ENCODE measurements at places on chromosomes 12 and 14. TPM values are rescaled to one million over a fixed set of nuclear protein-coding genes. Genes with fewer than 3 reads are reported as not detected.

DNA sequence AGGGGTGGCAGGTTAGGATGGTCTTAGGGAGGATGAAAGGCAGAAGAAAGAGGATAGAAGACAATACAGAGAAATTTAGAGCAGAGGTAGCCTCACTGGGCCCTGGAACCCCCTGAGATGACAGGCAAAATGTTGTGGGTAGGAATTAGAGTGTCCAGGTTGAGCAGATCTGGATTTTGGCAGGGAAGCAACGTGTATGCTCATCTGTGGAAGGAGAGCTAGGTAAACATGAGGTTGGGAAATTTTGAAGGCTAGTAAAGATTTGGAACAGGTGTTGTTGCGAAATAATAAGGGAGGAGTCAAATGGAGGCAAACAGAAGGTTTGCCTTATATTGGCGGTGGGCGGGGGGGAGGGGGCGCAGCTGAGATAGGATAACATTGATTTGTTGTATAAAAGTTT, 5.3 kb downstream of the HSD17B6 start:
- DNase-seq = no peak

GRCh38 chr12:10941916-10942607, 3.0 kb upstream of the TAS2R14 start:
- no peak for DNase-seq

DNA sequence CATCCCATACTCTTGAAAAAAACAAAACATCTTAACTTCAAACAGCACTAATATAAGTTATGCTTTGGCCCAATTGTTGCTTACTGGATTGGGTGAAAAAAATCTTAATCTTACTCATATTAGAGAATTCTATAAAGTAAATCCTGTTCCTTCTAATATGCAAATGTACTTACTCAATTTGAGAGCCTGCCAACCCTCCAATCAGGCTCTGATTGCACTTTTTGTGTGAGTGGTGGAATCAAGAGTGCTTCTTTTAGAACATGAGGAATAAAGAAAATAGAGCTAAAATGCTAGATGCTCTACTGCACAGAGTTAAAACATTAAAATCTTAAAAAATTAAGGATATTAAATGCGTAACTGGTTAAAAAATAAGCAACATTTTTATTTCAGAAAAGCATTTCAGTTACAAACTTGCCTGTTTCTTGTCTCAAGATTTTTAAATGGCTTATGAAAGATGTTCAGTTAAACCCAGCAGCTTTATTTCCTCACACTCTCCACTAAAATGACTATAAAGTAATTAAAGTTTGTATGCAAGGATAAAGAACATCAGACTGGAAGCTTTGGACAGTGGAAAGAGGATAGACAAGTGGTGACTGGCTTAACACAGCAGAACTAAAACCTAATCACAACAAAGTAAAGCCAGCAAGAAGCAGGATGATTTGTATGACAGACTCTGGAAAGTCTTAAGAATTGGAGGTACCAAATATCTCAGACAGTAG, 177.5 kb downstream of the SLC2A13 start:
- DNase-seq = no peak

The SOAT2 gene
- total RNA-seq = not detected

The LIN7A gene
- total RNA-seq = not detected

The SMIM41 gene
- not detected for total RNA-seq

The GYS2 gene
- total RNA-seq = not detected

The CD69 gene
- total RNA-seq = 0.98 TPM
